ENCODE measurements at places on chromosomes 11 and 22.
A peak's percentile ranks its signal among the peaks of the same experiment; 100 is the strongest.

GRCh38 chr11:61912991-61913698 lies 4.2 kb downstream of the RAB3IL1 start:
- no peak for DNase-seq

- DNase-seq = no peak
Observed at GRCh38 chr22:21834869-21835268, 32.6 kb downstream of the MAPK1 start.

GRCh38 chr11:107118025-107118720 lies 99.9 kb upstream of the GUCY1A2 start:
- no peak for DNase-seq

DNA sequence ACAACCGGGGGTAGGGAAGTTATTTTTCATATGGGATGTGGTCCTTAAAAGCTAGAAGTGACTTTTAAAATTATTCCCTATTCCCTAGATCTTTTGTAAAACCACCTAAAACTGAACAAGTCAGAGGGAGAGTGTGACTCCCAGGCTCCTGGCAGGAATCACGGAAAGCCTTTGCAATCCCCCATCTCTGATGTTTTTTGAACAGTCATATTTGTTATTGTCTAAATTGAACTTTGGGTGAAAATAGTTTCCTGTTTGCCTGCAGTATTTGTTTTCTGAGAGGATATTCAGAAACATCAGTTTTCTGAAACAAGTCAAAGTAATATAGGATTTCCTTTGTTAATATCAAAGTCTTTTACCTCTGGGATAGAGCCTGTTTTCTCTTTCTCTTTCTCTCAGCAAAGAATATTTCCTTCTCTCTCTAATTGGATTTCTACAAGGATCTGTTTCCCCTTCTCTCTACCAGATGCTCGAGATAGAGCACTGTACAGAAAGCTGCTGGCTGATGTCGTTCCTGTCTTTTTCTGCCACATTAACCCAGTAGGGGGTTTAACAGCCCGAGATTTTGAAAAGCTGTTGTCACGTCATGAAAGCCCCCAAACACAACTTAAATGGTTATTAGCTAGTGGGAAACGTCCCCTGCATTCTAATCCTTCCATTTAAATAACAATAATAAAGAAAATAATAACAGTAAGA lies 132.2 kb upstream of the PITPNB start:
- no peak for DNase-seq

DNA sequence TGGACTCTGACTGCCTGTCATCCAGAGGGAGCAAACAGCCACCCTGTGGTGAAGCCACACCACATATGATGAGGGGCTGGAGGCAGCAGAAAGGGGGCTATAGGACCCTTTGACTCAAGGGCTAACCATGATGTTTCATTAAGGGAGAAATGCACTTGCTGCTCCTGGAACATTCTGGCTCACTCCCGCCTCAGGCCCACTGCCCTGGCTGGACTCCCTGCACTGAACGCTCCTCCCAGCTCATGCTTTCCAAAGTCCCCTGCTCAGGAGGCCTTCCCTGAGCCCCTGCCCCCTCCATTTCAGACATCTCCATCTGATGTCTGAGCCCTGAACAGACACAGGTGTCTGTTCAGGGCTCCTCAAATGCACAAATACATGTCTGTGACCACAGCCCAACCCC lies 69.1 kb downstream of the CDKN1C start:
- DNase-seq = no peak

DNA sequence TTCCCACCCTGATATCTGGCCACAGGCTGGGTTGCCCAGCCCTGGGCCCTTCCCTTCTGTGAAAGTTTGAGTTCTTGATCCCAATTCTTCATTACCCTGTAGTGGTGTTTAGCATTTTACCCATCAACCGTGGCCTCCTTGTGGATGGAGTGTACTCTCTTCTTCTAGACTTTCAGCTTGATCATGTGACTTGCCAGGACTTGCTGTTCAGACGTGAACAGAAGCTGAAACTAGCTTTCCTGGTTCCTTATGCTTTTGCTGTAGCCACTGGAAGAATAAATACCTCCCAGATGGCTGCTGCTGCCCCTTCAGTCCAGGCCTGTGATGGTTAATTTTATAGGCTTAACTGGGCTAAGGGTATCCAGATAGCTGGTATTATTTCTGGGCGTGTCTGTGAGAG lies 32.7 kb upstream of the DAGLA start:
- no peak for DNase-seq

DNA sequence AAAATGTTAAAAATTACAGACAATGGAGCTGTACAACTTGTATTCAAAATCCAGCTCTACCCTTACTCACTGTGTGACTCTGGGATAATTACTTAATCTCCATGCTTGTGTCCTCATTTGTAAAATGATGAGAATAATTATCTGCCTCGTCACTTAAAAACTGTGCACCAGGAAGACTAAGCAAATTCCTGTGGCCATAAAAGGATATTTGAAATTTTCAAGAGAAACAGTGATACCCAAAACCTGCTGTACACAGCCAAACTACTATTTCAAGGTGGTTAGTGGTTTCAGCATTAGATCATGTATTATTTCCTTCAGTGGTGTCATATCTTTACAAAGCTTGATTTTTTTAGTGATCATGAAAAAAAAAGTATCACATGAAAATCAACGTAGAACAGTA lies 136.9 kb downstream of the METTL15 start:
- no peak for DNase-seq

DNA sequence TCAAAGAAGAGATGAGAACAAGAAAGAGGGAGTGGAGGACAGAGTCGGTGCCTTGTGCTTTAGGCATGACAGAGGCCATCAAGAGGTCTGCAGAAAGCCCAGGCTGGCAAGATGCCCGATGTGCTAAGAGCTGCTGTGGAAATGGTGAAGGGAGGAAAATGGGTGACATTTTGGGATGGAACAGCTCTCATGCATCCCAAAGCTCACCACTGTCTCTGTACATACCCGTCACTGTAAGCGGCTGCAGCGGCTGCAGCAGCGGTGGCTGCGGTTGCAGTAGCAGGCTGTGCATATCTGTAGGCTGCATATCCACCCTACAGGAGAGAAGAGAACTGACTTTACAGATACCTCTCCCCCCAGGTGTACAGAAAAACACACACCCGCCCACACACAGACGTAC lies 28.6 kb downstream of the APOL5 start:
- no peak for DNase-seq

GRCh38 chr11:92224407-92225124 lies at the start of gene FAT3:
Gene FAT3, plus strand, starts transcription at chr11:92224818. Its CDS starts 127,295 bp downstream, at chr11:92352113.
- no peak for DNase-seq

GRCh38 chr11:109132539-109132938 lies 289.5 kb upstream of the C11orf87 start:
- DNase-seq = no peak

- no peak for DNase-seq
Observed at GRCh38 chr11:134999590-134999989, 587.5 kb upstream of the B3GAT1 start.

DNA sequence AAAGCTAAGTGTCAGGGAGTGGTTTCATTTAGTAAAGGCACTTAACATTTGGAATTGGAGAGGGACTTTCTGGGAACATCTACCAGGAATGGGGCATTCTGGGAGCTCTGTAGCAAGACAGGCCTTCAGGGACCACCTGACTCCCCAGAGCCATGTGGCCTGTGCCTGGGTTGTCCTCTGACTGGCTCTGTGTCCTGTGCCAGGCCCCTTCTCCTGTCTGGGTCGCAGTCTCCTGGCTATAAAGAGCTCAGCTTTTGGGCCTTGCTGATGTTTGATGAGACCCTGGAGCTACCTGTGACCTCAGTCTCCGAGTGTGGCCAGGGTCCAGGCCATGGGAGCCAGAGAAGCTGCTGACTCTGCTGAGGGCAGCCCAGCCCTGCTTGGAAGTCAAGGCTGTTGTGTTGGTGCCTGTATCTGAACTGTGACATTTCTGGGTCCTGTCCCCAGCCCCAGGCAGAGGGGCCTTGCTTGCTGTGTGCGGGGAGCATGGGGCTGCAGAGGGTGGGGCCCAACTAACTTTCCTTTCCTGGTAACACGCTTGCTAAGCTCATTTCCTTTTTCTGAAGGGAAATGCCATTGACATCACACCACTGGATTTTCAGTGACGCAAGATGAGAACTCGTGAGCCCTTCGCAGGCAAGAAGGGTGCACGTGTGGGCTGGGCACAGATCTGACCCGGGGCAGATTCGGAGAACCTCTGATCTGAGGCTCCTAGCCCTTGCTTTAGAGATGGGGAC lies 41.3 kb downstream of the LRRC32 start:
- no peak for DNase-seq

DNA sequence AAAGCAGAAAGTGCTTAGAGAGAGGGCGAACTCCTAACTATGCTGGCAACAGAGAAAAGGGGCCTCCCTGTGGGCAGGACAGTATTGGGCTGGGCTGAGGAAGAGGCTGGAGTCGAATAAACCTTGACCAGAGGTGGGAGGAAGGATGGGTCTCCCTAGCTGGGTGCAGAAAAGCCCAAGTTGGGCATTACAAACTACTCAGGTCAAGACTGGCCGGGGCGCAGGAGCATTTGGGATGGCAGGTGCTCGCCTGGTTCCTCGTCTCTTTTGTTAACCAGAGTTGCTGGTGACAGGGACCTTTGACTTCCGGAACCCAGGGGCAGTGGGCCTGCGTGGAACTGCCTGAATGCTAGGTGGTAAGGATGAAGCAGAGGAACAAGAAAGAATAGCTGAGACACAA lies 80.3 kb upstream of the SHISAL1 start:
- no peak for DNase-seq

DNA sequence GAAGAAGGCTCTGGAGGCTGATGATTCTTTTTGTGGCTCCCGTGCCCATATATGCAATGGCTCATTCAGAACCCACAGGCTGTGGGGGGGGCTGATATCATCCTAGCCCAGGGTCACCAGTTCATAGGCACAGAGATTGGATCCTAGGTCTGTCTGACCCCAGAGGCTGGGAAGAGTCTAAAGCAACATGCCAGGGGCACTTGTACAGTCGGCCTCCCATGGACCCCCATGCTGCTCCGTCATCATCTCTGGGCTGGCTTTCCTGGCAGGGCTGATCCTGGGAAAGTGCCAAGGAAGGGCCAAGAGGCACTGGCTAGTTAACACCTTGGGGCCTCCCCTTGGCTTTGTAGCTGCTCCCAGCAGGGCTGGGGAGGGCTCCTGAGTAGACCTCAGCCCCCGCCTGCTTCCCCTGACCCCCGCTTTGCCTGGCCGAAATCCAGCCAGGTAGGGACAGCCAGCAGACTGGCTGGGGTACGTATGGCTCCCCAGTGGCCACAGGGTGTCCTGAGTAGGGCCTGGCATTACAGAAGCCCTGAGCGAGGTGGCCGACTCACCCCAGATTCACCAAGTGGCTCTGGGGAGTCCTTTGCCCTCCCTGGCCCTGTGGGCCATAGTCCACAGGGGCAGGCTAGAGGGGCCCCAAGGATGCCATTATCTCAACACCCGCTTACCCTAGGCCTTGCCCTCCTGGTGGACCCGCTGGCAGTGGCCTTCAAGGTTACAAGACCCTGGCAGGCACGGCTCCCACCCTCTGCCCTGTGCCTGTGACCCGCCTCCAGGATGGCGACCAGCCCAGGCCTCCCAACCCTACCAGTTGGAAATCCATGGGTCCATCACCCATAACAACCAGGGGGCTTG lies 22.5 kb downstream of the FADS3 start:
- no peak for DNase-seq

GRCh38 chr22:44091021-44091721 lies 67.1 kb downstream of the PARVB start:
- DNase-seq = no peak

DNA sequence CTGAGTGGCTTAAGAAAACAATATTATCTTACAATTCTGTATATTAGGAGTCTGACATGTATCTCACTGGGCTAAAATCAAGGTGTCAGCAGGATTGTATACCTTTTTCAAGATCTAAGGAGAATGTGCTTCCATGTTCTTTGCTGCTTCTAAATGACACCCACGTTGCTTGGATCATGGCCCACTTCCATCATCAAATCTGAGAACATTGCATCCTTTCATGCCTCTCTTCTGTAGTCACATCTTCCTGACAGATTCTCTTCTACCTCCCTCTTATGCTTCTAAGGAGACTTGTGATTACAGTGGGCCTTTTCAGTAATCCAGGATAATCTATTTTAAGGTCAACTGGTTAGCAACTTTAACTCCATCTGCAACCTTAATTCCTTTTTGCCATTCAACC lies 499.4 kb downstream of the FAM181B start:
- no peak for DNase-seq

DNA sequence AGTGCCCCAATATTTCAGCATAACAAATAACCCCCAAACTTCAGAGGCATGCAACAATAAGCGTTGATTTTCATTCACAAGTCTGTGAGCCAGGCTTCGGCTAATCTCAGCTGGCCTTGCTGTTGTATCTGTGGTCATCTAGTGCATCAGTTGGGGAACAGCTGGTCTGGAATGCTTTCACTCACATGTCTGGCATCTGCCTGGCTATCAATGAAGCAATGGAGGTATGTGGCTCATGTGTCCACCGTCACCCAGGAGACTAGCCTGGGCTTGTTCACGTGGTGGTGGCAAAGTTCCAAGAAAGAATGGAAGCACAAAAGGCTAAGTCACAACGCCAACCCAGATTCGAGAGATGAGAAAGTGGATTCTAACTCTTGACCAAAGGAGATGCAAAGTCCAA lies 304.8 kb upstream of the ISX start:
- no peak for DNase-seq

- no peak for DNase-seq
Observed at GRCh38 chr22:37979782-37980181, 4.6 kb downstream of the SOX10 start.

GRCh38 chr11:75571625-75572024 lies 9.6 kb downstream of the SERPINH1 start:
- DNase-seq = no peak

- DNase-seq = peak; percentile 8
Observed at GRCh38 chr11:3109921-3110706, 52.9 kb upstream of the CARS1 start.

- no peak for DNase-seq
Observed at GRCh38 chr11:1232883-1233321, 10.0 kb downstream of the MUC5B start.

DNA sequence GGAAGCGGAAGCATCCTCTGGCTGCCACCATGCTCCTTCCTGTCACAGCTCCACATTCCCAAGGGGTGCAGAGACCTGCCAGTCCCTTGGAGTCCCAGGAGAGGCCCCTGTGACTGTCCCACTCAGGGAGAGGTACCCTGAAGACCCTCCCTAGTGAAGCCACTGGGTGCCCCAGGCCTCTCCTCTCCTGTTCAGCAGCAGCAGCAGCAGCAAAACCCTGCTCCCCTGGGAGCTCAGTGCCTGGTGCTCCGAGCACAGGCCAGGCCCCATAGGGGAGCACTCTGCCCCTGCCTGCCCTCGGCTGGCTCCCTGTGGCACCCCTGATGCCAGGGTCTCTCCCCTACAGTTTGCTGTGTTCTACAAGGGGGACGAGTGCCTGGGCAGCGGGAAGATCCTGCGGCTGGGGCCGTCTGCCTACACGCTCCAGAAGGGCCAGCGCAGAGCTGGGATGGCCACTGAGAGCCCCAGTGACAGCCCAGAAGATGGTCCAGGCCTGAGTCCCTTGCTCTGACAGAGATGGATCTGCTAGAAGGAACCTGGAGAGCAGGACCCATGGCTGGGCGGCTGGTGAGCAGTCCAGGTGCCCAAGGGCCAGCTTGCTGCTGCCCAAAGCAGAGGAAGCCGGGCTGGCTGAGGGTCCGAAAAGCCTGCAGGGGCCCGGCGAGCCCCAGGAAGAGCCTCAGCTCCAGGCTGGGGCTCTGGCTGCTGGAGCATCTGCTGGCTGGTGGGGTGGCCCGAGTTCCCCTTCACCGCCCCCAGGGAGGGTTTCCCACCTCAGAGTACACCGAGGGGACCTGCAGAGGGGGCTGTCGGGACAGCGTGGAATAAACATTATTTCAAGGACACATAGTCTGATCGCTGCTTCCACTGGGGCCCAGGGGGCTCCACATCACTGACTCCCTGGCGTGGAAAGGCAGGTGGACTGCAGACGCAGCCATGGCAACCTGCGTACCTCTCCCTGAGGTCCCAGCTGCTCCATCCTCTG lies 21.3 kb downstream of the TRMU start:
- DNase-seq = no peak

GRCh38 chr11:125207866-125208425 lies 43.4 kb downstream of the PKNOX2 start:
- DNase-seq = no peak
